ENCODE measurements at places on chromosomes 2 and 18. TPM values are rescaled to one million over a fixed set of nuclear protein-coding genes. Genes with fewer than 3 reads are reported as not detected.

- H3K27me3 ChIP-seq = no peaks in the 10 kb centered on the region
Observed at GRCh38 chr2:97730245-97730644, 16.9 kb downstream of the ZAP70 start.

GRCh38 chr2:36385603-36386002, 30.0 kb downstream of the CRIM1 start:
- H3K4me3 ChIP-seq = no peak overlapping the region
- no peak overlapping the region for H3K27ac ChIP-seq
- no peaks in the 10 kb centered on the region for H3K36me3 ChIP-seq
- peaks cover 7% of the 10 kb centered on the region for H3K4me1 ChIP-seq
- no peaks in the 10 kb centered on the region for H3K27me3 ChIP-seq
- no peak for DNase-seq

- H3K27me3 ChIP-seq = no peaks in the 10 kb centered on the region
- no peak overlapping the region for H3K27ac ChIP-seq
- no peak for DNase-seq
- H3K4me1 ChIP-seq = peaks cover 25% of the 10 kb centered on the region
- H3K36me3 ChIP-seq = no peaks in the 10 kb centered on the region
Observed at GRCh38 chr2:30149513-30149912, 2.7 kb downstream of the YPEL5 start.

DNA sequence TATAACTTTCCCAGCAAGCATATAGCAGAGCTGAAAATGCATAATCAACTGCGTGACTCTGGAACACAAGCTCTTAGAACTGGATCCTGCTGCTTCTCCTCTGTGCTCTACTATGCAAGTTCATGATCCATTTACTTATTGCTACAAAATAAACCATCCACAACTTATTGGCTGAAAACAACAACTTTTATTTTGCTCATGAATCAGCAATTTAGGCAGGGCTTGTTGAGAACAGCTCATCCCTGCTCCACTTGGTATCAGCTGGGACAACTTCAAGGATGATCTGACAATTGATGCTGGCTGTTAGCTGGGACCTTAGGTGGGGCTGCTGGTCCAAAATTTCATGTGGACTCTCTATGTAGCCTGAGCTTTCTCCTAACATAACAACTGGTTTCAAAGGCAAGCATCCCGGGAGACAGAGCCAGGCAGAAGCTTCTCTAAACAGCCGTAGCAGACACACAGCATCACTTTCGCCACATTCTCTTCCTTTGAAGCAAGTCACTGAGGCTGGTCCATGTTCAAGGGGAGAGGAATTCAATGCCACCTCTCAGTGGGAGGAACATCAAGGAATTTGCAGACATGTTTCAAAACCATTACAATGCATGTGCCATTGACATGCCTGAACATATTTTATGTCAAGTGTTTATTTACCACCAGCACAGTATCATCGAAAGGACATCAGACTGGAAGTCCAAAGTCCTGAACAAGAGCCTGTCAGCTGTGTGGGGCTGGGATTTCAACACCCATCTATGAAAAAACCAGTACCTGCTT, 153.1 kb upstream of the PKDCC start:
- H3K27ac ChIP-seq = no peak overlapping the region
- H3K4me1 ChIP-seq = no peaks in the 10 kb centered on the region
- no peaks in the 10 kb centered on the region for H3K36me3 ChIP-seq

- no peak for DNase-seq
- H3K36me3 ChIP-seq = no peaks in the 10 kb centered on the region
- H3K27me3 ChIP-seq = no peaks in the 10 kb centered on the region
- peaks cover 8% of the 10 kb centered on the region for H3K4me1 ChIP-seq
Observed at GRCh38 chr2:149658553-149658952, 71.0 kb upstream of the MMADHC start.

DNA sequence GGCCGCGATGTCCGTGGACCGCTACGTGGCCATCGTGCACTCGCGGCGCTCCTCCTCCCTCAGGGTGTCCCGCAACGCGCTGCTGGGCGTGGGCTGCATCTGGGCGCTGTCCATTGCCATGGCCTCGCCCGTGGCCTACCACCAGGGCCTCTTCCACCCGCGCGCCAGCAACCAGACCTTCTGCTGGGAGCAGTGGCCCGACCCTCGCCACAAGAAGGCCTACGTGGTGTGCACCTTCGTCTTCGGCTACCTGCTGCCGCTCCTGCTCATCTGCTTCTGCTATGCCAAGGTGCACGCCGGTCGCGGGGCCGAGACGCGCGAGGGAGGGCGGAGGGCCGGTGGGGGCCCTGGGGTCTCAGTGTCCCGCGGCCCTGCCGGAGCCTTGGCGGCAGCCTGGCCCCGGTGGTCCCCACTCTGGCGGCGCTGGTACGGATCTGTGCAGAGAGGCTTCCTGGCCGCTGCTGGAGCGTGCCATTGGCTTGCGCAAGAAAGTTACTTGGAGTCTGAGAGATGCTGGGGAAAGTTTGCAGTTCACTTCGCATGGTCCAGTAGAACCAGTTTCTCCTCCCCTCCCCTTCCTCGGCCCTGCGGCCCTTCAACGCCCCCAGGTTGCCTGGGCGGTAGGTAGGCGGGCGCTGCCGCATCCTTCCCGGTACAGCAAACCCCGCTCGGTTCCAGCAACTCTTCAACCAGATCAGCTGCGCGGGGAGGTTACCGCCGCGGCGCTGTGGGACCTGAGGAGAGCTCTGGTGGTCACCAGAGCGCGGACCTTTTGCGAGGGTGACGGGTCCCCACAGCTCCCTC, 1.5 kb downstream of the GALR1 start:
- no peak overlapping the region for H3K4me3 ChIP-seq
- H3K36me3 ChIP-seq = no peaks in the 10 kb centered on the region
- DNase-seq = peak; percentile 56
- no peak overlapping the region for H3K27ac ChIP-seq
- H3K4me1 ChIP-seq = no peaks in the 10 kb centered on the region
- peaks cover 11% of the 10 kb centered on the region for H3K27me3 ChIP-seq

GRCh38 chr2:124343827-124344498, 318.9 kb downstream of the CNTNAP5 start:
- H3K36me3 ChIP-seq = no peaks in the 10 kb centered on the region
- DNase-seq = no peak
- no peaks in the 10 kb centered on the region for H3K27me3 ChIP-seq
- no peaks in the 10 kb centered on the region for H3K4me1 ChIP-seq

- H3K27me3 ChIP-seq = no peaks in the 10 kb centered on the region
- no peaks in the 10 kb centered on the region for H3K4me1 ChIP-seq
- H3K4me3 ChIP-seq = no peak overlapping the region
- H3K27ac ChIP-seq = no peak overlapping the region
- no peaks in the 10 kb centered on the region for H3K36me3 ChIP-seq
Observed at GRCh38 chr2:40458271-40458794, 6.4 kb upstream of the SLC8A1 start.

DNA sequence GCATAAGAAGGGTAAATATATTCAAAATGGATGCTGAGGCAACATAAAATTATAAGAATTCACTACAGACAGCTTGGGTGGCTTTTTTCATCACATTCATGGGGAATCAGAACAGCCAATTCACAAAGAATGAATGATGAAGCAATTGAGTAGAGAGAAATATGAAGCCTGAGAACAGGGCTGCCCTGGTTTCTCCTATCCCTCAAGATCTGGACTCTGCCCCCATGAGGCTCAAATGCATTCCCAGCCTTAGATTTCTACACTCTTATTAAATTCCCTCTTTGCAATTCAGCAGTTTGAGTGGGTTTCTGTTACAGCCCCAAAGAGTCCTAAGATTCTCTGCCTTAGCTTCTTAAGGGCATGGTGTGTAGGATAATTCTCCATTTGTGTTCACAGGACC, 172.5 kb downstream of the MAIP1 start:
- H3K4me1 ChIP-seq = no peaks in the 10 kb centered on the region
- no peaks in the 10 kb centered on the region for H3K27me3 ChIP-seq
- H3K27ac ChIP-seq = no peak overlapping the region
- H3K4me3 ChIP-seq = no peak overlapping the region
- no peaks in the 10 kb centered on the region for H3K36me3 ChIP-seq
- DNase-seq = no peak

- H3K4me1 ChIP-seq = no peaks in the 10 kb centered on the region
- no peak overlapping the region for H3K27ac ChIP-seq
- no peak for DNase-seq
Observed at GRCh38 chr18:47280121-47280520, 28.7 kb upstream of the SKOR2 start.

DNA sequence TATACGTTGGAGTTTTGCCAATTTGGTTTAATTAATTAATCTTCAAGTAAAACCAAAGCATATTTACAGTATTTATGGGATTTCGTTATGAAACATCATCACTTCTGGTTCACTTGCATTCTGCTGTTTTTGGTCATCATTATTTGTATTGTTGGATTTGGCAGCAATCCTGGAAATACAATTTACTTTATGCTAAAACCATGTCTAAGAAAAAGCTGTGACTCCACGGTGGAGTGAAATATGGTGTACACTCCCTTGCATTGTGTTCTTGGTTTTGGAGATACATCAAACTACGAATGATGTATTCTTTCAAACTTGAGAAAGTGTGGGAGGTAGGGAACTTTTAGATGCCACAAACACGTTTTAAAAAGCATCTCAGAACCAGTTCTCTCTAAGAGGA, 106.4 kb downstream of the CTAGE1 start:
- H3K36me3 ChIP-seq = no peaks in the 10 kb centered on the region
- no peak overlapping the region for H3K27ac ChIP-seq
- DNase-seq = no peak
- no peaks in the 10 kb centered on the region for H3K4me1 ChIP-seq

DNA sequence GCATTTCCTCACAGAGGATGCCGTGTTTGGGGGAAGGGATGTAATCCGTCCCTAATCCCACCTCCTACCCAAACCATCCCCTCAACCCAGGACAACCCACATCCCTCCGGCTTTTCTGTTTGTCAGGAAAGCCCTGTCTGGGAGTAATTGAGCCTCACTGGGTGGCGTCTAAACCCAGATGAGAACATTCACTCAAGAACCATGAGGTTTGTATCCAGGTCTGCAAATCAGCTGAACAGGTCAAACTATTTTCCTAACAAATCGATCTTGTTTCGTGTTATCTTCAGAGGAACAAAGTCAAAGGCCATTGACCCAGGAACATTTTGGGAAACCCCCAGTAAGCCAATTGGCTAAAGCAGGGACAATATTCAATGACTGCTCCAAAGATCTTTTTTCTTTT, 25.7 kb downstream of the CYP27C1 start:
- no peaks in the 10 kb centered on the region for H3K36me3 ChIP-seq
- H3K27me3 ChIP-seq = no peaks in the 10 kb centered on the region
- no peak overlapping the region for H3K4me3 ChIP-seq
- no peak overlapping the region for H3K27ac ChIP-seq

- H3K4me1 ChIP-seq = peaks cover 24% of the 10 kb centered on the region
- no peak overlapping the region for H3K4me3 ChIP-seq
- H3K27ac ChIP-seq = no peak overlapping the region
- no peaks in the 10 kb centered on the region for H3K36me3 ChIP-seq
Observed at GRCh38 chr2:172082944-172083627, 2.2 kb upstream of the DLX1 start.

DNA sequence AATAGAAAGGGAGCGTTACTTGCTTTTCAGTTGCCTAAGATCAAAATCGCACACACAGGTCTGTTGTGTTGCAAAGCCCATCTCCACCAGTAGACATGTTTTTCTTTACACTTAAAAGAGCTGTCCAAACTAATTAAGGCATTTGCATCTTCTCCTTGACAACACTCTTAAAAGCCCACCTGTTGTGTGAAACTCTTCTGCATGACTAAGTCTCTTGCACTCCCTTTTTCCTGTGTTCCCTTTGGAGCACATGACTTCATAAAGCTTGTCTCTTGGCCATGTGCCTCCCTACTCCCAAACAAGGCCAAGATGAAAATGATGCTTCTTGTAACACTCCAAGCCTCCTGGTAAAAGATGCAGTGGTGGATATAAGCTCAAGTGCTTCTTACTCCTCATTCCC, 26.1 kb downstream of the PID1 start:
- H3K27ac ChIP-seq = no peak overlapping the region
- H3K27me3 ChIP-seq = no peaks in the 10 kb centered on the region
- H3K36me3 ChIP-seq = no peaks in the 10 kb centered on the region
- no peak overlapping the region for H3K4me3 ChIP-seq
- no peak for DNase-seq
- no peaks in the 10 kb centered on the region for H3K4me1 ChIP-seq

DNA sequence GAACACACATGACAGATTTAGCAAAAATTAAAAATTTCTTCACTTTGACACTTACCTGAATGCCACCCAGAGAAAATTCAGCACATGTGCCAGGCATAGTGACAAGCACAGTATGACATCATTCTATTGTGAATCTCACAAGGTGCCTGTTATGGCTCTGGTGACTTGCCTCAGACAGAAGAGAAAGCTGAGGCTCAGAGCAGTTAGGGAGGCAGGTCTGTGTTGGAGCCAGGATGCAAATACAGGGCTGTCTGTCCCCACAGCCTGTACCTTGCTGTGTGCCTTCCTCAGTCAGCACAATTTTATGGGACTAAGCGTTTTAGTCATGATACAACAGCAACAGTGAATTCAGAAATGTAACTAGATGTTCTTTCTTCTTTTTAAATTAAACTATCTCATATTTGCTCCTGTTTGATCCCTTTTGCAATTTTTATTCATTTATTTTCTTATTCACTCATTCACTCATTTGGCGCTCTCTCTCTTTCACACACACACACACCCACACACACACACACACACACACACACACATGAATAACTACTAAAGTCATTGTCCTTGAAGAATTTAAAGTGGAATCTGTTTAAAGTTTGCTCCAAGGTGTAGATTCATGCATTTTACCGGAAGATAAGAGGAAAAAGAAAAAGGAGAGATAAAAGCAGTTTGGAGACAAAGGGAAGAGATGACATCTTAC, 37.9 kb upstream of the CTAGE1 start:
- no peaks in the 10 kb centered on the region for H3K27me3 ChIP-seq
- H3K4me1 ChIP-seq = no peaks in the 10 kb centered on the region
- no peak overlapping the region for H3K4me3 ChIP-seq
- no peaks in the 10 kb centered on the region for H3K36me3 ChIP-seq
- no peak for DNase-seq

GRCh38 chr2:101842471-101842870, 145.0 kb downstream of the MAP4K4 start:
- H3K27ac ChIP-seq = no peak overlapping the region
- no peak for DNase-seq
- H3K4me1 ChIP-seq = no peaks in the 10 kb centered on the region
- H3K4me3 ChIP-seq = no peak overlapping the region

- no peaks in the 10 kb centered on the region for H3K27me3 ChIP-seq
- no peaks in the 10 kb centered on the region for H3K36me3 ChIP-seq
- no peaks in the 10 kb centered on the region for H3K4me1 ChIP-seq
- H3K4me3 ChIP-seq = no peak overlapping the region
- no peak overlapping the region for H3K27ac ChIP-seq
- DNase-seq = no peak
Observed at GRCh38 chr2:111715987-111716904, 167.7 kb downstream of the ANAPC1 start.

Gene ACVR1C
- 1.7 TPM for polyA plus RNA-seq

Gene TGFA
- 3.8 TPM for polyA plus RNA-seq

Gene FRZB
- polyA plus RNA-seq = 0.87 TPM

Gene LRATD1
- 7.9 TPM for polyA plus RNA-seq

Gene UGT1A7
- not detected for polyA plus RNA-seq

Gene KIF3C
- 1.6 TPM for polyA plus RNA-seq

Gene HSBP1L1
- 42.9 TPM for polyA plus RNA-seq

Gene REG3A
- polyA plus RNA-seq = 167 TPM

Gene MOCOS
- polyA plus RNA-seq = 0.49 TPM

Gene LYPD1
- 5.0 TPM for polyA plus RNA-seq

Data from pancreas (tissue), 10 donors.